RKO (cell line): ENCODE measurements at places on chromosomes 7 and 10.

DNA sequence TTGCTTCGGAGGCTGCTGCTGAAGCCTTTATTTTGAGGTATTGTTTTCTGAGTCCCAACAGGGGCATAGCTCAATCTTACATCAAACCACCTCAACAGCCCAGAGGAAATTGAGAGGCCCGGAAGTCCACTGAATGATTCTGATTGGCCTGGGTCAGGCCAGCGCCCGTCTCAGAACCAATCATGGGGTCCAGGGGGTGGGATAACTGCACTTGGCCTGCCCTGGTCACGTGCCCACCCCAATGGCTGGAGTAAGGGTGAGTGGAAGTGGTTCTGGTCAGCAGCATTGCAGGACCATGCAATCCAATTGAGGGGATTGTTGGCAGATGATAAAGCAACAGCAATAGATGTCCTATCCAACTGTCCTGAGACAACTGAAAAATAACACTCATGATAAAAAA, 190.6 kb downstream of the HERPUD2 start:
- no peak for DNase-seq

DNA sequence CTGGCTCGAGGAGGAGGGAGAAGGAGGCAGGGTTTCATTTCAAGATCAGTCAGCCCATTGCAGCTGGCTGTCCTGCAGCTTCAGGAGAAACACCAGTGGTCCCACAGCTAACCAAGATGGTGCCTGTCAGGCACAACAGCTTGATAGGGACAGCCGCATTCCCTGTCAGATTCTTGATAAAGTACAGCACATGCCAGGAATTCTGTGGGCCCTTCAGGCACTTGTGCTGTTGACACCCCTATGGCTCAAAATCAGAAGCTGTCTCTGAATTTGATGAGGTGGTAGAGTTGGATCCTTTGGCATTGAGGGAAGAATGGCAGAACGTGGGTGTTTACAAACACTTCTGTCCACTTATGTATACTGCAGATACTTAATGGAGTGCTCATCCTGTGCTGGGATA, 354.3 kb downstream of the KCNMA1 start:
- no peak for DNase-seq

- peak; percentile 72 for DNase-seq
Observed at GRCh38 chr7:90629297-90629918, 33.3 kb downstream of the CDK14 start.

- no peak for DNase-seq
Observed at GRCh38 chr10:13560597-13560996, 26.2 kb upstream of the PRPF18 start.

- DNase-seq = no peak
Observed at GRCh38 chr10:99758211-99758891, 24.1 kb upstream of the ABCC2 start.

DNA sequence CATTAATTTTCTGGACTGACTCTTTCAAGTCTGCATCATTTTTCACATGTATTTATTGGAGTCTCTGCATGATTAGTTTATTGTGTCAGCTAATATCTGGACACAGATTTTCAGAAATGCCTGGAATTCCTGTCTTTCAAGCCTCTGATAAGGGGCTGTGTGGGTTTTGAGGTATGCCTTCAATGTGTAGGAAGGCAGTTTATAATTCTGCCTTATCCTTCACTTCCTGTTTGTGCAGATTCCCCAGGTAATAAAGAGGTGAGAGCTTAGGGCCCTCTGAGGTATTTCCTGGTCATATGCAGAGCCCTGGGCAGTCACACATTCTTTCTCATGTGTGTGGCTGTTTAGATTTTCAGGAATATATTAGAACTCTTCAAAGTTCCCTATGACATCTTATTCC, 79.4 kb upstream of the PRKCQ start:
- DNase-seq = no peak

DNA sequence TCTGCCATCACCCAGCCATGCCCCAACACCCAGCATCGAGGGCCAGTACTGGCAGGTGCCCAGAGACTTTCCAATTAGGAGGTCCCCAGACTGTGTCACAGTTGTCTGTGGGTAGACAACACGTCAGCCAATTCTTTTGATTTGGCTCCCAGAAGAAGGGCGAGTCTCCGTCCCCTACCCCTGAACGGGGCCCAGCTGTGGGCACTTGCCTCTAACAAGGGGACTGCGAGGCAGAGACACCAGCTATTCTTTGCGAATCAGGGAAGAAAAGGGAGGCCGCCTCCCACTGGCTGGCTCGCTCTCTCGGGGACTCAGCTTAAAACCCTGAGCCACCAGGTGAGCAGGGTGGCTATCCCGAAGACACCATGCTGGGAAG, 167.3 kb downstream of the USP6NL start:
- DNase-seq = no peak

GRCh38 chr7:115043605-115044004, 121.7 kb downstream of the MDFIC start:
- no peak for DNase-seq

DNA sequence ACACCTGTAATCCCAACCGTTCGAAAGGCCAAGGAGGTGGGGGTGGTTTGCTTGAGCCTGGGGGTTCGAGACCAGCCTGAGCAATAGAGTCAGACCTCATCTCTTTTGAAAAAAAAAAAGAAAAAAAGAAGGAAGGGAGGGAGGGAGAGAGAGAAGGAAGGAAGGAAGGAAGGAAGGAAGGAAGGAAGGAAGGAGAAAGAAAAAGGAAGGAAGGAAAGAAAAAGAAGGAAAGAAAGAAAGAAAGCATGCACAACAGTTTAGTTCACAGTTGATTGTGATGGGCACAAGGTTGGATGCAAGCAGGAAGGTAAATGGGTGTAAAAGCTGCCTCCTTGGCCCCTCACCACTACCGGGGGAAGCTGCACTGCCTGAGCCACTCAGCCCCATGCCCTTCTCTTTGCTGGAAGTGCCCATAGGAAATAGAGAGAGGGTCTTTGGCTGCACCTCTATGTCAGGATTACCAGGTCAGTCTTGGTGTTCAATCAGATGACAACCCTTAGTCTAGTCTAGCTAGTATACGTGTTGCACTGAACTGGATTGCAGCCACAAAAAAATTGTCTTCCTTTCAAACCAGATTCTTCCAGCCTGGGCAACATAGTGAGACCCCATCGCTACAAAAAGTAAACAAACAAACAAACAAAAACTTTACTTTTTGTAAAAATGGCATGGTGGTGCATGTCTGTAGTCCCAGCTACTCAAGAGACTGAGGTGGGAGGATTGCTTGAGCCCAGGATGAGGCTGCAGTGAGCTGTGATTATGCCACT, 20.0 kb downstream of the MAP3K8 start:
- DNase-seq = no peak

GRCh38 chr7:71334541-71334940, 202.6 kb downstream of the GALNT17 start:
- no peak for DNase-seq

- no peak for DNase-seq
Observed at GRCh38 chr7:19117870-19118608, 603 bp upstream of the TWIST1 start.

DNA sequence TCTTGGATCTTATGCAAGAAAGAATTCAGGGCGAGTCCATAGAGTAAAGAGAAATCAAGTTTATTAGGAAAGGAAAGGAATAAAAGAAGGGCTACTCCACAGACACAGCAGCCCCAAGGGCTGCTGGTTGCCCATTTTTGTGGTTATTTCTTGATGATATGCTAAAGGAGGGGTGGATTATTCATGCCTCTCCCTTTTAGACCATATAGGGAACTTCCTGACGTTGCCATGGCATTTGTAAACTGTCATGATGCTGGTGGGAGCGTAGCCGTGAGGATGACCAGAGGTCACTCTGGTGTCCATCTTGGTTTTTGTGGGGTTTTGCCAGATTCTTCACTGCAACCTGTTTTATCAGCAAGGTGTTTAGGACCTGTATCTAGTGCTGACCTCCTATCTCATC, 115.4 kb upstream of the CARD11 start:
- no peak for DNase-seq

GRCh38 chr7:51369746-51370145, 53.1 kb upstream of the COBL start:
- DNase-seq = peak; percentile 38

DNA sequence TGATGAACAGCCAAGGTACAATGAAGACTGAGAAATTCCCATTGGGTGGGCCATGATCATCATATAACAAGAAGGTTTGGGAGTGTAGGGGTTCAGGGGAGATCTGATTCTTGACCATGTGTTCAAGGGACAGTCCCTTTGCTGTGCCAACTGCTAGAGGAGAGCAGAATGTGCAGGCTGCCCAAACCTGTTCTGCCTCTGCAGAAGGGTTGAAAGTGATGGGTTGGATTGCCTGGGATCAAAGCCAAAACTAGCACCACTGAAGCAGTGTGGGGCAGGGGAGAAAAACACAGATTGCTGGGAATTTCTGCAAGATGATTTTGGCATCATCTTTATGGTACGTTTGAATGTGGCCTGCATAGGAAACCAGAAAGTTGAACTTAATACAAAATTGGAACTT, 303.9 kb downstream of the OTUD1 start:
- DNase-seq = no peak

DNA sequence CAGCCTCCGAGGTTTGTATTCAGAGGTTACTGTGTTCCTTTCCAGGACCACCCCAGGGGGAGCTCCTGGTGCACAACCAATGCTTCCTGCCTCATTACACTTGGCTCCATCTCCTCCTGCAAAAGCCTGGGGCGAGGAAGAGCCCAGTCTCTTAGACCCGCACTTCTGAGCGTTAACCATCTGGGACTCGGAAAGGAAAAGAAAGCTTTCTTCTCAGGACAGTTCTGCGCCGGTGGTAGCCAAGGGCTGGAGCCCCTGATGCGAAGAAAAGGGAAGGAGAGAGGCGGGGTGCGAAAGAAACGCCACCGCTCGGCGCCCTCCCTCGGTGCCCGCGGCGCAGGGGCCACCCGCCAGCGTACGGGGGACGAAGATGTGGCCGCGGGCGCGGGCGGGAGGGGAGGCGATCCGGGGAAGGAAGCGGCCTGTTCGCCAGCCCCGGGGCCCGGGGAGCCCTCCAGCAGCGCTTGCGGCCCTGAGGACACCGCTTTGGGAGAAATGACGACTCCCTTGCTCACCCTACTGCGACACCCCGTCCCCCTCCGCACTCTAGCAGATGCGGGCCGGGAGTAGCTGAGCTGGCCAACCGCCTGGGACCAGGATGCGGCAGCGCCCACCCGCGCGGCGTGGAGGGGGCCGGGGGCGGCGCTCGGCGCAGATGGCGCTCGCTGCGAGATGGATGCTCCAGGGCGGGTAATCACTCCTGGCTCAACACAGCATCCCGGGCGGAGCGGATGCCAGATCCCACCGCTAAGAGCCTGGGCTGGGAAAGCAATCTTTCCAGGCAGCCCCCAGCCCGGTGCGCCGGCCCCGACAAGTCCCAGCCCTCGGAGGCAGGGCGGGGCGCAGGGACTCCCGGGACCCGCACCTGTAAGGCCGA, 1.3 kb downstream of the NRCAM start:
- DNase-seq = no peak

- no peak for DNase-seq
Observed at GRCh38 chr10:62000037-62000603, 98.6 kb downstream of the ARID5B start.

- DNase-seq = no peak
Observed at GRCh38 chr7:51901489-51901840, 584.9 kb upstream of the COBL start.

GRCh38 chr7:113094517-113095249, 8.1 kb upstream of the GPR85 start:
- no peak for DNase-seq

DNA sequence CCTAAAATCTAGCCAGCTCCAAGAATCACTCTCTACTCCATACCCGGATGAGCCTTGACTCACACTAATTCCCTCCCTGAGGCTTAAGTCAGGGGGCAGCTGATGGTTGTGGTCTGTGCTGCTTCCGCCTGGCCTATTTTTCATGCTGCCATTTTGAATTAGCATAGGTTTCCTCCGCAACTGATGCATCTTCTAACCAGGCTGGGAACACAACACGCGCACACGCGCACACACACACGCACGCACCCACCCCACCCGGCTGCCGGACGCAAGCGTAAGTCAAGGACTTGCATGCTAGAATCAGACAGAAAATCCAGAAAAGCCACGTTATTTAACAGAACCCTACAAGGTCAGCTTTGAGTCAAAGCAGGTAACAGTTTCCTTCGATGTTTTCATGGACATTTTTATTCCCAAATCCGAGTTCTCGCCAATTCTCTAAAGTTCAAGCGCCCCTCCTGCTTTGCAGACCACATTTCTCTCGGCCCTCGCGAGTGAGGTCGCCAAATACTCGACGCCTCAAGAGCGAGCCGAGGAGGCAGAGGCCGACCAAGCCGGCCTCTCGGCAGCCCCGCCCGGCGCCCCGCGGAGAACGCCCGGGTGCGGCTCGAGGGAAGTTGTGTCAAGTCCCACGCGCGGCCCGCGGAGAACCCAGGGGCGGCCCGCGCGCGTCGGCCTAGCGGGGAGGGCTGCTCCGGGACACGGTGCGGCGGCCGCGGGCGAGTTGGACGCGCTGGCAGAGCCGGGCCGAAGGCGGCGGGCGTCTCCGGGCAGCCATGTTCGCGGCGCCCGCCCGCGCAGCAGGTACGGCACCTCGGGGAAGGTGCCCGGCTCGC, 961 bp downstream of the SCRN1 start:
- DNase-seq = no peak

GRCh38 chr10:11489591-11489990, 121.9 kb downstream of the USP6NL start:
- DNase-seq = no peak

DNA sequence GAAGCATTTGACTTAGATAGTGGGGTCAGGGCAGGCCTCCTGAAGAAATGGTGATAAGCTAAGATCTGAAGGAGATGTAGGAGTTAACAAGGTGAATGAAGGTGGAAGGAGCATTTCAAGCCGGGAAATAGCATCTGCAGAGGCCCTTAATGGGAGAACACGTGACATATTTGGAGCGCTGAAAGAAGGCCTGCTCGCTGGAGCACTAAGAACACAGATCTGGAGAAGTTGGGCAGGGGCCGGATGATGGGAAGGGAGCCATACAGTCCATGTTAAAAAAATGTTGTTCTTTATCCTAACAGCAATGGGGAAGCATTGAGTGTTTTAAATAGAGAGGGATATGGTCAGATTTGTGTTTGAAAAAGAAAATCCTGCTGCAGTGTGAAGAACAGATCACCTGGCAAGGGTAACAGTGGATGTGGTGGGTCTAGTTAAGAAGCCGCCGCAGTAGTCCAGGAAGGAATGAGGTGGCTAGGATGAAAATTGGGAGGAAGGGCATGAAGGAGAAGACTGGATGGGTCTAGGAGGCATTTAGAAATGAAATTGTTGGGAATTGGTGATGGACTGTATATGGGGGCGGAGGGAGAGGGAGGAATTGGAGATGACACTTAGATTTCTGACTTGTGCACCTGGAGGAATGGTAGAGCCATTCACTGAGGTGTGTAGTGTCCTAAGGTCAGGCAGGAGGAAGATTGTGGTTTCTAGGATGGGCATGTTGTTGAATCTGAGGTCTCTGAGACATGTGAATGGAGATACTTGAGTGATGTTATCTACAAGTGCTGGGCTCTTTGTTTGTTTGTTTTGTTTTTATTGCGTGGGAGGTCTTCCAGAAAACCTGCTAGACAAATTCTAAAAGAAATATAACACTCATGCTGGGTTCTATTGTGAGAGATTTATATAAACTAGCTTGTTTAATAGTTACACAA, 58.4 kb downstream of the MET start:
- no peak for DNase-seq

- DNase-seq = no peak
Observed at GRCh38 chr10:21950566-21950965, 53.0 kb downstream of the DNAJC1 start.

GRCh38 chr7:85686401-85687181, 499.7 kb upstream of the SEMA3D start:
- DNase-seq = no peak

- DNase-seq = peak; percentile 80
Observed at GRCh38 chr7:33107136-33108066, 1.8 kb downstream of the RP9 start.
